ENCODE measurements at places on chromosomes 2 and 18.

GRCh38 chr2:186572705-186573104 is 17.2 kb upstream of the ITGAV start:
- no peak for DNase-seq

- peak; percentile 14 for DNase-seq
These were observed 772 bp downstream of the RELCH start for GRCh38 chr18:62187543-62188510.

DNA sequence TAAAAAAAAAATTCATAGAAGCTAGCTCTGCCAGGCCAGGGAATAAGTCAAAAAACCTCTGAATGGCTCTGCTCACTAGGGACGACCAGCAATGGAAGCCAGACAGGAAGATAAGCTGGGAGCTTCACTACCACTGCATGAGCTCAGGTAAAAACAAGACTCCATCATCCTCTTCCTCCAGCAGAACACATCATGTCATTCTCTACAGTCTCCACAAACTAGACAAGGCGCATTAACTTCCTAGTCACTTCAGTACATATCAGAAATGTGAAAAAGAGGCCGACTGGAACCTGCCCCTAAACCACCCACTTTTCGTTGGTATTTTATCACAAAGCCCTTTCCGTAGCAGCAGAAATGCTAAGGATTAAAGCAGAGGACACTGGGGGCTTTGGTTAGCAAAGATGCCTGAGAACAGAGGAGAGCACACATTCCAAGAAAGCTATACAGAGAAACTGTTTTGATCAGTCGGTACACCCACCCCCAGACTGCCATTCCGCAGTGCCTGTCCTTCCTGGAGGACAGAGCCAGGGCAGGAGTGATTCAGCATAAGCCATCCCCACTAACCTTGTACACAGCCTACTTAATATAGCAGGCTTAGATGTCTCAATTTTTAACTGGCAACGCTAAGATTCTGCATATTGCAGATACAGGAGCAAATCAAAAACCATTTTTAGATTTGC is 53.4 kb downstream of the AAK1 start:
- no peak for DNase-seq

DNA sequence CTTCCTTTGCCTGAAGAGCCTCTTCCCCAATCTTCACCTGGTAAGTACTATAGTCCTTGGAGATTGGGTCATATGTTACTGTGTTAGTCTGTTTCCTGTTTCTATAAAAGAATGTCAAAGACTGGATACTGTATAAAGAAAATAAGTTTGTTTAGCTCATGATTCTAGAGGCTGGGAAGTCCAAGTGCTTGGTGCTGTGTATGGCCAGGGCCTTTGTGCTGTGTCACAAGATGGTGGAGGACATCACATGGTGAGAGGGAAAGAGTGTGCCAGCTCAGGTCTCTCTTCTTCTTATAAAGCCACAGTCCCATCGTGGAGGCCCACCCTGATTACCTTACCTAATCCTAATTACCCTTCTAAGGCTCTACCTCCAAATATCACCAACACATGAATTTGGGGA is 20.9 kb downstream of the ARHGAP28 start:
- DNase-seq = no peak

DNA sequence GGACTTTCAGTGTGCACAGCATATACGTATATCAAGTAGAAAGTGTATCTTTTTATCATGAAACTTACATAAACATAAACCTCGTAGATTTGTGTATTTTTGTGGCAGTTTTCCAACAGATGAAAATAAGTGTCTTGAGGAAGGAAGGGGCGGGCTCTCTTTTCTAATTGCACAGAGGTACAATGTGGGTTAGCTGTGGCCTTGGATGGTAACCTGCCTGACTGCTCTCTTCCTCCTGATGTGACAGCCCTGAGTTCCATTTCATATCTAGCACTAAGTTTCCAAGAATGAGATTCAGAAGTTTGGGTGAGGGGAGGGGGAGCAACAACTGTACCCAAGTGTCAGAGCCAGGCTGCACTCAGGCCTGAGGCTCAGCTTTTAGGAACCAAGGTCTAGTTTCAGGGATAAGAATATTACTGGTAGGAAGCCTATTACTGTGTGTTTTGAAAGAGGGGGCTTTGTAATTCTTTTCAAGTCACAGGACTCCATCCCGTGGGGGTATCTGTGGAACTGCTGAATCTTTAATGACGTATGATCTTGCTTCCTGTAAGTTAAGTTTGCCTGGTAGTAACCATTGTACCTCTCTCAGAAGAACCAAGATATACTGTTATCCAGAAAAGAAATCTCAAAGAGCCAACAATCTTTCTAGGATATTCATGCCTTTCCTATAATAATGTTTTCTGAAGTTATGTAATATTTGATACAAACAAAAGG is 483.7 kb downstream of the PTPRM start:
- DNase-seq = peak; percentile 2
